ENCODE measurements at places on chromosomes 4 and X.

DNA sequence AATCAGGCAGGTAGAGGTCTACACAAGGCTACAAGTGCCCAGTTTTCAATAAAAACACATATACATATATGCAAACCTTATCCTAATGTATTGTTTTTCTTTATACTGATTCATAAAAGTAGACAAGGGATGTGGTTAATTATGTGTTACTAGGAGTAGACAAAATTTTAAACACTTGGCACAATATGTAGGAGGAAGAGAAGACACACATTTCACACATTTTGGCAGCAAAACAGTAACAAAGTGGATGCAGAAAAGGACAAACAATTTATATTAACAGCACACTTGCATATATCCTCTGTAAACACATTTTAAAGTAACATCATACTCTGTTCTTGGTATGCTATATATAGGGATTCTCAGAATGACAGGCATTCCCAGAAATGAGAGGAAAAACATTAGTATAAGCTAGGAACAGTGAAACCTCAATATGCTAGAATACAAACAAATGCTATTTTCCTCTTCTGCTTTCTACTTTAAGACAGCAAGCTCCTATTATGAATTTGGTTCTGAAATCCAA is 63.8 kb downstream of the GPRIN3 start:
- DNase-seq: no peak

DNA sequence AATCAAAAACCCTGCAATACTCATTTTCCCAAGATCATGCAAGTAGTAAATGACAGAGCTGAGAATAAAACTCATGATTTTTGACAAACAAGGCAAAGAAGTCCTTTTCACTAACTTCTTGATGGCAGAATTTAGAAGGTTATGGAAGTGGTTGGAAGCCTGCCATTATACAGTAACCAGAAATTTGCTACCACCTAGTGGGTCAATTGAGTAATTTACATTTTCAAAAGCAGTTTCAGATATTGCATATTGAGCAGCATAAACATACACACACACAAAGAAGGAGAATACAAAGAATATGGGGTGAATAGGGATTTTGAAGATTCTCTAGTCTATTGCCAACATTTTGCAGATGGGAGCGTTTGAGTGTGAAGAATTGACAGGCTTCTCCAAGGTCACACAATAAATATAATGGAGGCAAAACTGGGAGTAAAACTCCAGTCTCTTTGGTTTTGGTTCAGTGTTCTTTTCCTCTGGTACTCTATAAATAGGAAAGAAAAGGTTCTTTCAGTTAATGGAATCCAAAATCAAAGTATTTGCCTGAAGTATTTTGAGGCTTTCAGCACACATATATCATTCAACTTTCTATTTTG is 70.2 kb downstream of the GC start:
- no peak for DNase-seq

DNA sequence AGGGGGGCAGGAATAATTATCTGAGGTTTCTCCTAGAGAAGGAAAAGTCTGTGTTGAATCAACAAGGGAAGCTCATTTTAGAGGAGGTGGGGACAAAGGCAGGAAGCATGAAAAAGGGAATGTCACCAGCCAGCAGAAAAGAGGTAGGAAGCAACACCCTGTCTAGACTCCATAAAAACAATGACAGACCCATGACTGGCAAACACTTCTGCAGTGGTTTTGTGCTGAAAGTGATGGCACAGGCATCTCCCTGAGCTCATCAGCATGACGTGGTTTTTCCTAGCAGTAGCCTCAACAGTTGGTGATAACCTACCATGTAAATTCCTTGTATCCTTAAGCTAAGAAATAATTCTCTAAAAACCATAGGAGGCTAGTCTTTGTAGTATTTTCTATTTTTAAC is 110.7 kb upstream of the GALNT7 start:
- DNase-seq: no peak

DNA sequence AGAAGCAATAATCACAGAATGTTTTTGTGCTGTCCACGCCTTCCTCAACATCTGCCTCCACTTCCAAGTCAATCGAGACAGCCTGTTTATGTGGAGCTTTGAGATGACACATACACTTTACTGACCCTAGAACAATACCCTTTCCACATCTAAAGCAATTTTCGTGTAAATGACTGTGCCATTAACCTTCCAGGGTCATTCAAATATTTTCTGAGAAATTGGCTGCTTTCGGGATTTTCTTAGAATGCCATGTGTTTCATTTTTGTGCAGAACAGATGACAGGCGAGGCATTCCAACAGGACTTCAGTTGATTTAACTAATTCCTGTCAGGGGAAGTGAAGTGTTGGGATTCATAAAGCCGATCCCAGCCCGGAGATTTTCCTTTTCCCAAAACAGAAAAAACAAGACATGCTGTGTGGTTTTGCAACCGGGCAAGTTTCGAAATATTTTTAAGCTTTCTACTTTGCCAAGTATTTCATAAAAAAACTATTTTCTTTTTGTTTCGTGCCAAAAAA is 73.9 kb downstream of the SORBS2 start:
- DNase-seq: no peak

- no peak for DNase-seq
Measured at GRCh38 chr4:52799813-52800212, 48.6 kb upstream of the ERVMER34-1 start.

DNA sequence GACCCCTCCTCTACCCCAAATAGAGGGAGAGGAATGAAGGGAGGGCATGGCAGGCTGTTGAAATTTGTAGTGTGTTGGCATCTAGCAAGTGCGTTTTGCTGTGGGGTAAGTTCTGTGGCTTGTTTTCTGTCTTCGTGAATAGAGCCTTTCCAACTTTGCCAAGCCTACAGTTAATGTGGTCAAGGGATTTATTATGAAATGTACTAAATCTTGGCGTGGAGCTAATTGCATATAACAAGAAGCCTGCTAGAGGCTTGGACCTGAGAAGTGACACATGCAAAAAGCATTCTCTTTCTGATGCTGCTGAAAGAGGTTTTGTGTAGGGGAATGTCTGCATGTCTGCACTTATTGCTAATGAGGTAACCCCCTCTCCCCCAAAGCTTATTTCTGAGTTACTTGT is 132.2 kb downstream of the BMPR1B start:
- no peak for DNase-seq

DNA sequence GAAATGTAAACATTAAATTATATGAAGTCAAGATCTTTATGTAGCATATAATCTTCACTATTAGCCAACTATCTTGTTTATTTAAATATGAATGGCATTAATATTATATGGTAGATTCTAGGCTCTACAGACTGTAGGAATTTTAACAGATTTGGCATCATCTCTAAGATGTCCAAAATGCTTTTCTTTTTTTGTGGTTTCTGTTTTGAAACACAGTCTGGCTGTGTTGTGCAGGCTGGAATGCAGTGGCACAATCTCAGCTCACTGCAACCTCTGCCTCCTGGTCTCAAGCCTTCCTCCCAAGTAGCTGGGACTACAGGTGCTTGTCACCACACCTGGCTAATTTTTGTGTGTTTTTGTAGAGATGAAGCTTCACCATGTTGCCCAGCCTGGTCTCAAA is 76.2 kb downstream of the ELOVL6 start:
- DNase-seq: no peak

- DNase-seq: no peak
Measured at GRCh38 chr4:109910256-109910655, 2.4 kb upstream of the EGF start.

DNA sequence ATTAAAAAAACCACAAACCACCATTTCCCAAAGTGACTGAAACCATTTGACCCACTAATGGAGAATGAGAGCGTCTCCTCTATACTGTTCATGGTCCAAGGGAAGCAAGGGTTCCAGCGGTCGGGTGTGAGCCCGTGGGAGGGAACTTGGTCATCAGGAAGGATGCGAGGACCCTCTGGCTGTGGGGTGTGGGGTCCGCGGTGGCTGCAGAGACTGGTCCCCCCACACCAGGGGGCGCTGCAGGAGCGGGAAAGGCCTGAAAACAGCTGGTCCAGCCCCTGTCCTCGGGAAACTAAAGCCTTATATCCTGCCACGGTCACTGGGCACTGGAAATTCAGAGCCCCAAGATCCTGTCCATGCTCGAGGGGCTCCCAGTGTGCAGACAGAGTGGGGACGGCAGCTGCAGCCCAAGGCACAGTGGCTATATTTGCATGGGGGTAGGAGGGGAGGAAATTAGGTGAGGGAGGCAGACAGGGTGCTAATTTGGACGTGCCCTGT is 4.3 kb downstream of the BLOC1S4 start:
- DNase-seq: peak; percentile 78

Measured in CD4-positive, alpha-beta T cell (primary cell).